H9 (cell line): ENCODE measurements at places on chromosomes 13 and 19. TPM values are rescaled to one million over a fixed set of nuclear protein-coding genes. Genes with fewer than 3 reads are reported as not detected.

The SERPINE3 gene
- total RNA-seq = 0.18 TPM in 1 of 2 replicates, not detected in the other

DNA sequence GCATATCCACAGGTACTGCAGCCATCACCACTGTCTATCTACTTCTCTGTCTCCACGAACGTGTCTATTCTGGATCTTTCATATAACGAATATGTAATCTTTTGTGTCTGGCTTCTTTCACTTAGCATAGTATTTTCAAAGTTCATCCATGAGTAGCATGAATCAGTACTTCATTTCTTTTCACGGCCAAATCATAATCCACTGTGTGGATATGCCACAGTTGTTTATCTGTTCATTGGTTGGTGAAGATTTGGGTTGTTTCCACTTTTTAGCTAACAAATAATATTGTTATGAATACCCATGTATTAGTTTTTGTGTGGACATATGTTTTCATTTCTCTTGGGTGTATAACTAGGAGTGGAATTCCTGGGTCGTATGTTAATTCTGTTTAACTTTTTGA, 14.4 kb downstream of the RGCC start:
- no peak for DNase-seq

DNA sequence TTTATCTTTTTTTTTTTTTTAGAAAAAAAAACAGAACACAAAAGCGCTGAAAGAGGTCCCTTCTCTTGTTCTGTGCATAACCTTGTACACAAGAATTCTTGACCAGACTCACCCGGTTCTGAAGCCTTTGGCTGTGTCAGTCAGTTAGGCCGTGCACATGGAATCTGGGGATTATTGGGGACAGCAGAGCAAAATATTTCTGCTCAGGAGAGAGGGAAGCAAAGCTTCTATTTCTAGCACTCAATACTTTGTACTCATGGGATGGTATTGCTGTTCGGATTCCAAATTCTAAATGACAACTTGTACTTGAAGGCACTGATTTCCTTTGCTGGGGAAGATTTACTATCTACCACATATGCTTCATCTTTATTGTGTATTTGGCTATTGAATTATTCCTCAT, 272.7 kb downstream of the NHLRC3 start:
- no peak for DNase-seq

GRCh38 chr19:46926170-46927071, 65.6 kb downstream of the ARHGAP35 start:
- no peak for DNase-seq

- no peak for DNase-seq
Measured at GRCh38 chr13:40163066-40164000, 503.1 kb downstream of the FOXO1 start.

DNA sequence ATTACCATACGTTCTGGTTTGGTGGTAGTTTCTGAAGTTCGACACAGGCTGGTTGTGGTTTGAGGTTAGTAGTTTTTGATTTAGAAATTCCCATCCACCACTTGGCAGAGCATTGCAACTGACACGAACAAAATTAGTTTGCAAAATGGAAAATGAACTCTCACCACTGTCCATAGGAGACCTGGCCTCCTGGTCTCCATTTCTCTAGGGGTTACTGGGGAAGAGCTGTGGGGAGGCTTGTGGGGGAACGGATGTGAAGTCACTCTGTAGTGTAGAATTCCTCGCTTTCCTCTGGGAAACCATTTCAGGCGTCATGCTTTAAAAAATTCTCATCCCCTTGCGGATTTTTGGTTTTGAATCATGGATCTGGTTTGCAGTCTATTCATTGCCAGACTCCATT, 321.5 kb upstream of the MAB21L1 start:
- DNase-seq = no peak

DNA sequence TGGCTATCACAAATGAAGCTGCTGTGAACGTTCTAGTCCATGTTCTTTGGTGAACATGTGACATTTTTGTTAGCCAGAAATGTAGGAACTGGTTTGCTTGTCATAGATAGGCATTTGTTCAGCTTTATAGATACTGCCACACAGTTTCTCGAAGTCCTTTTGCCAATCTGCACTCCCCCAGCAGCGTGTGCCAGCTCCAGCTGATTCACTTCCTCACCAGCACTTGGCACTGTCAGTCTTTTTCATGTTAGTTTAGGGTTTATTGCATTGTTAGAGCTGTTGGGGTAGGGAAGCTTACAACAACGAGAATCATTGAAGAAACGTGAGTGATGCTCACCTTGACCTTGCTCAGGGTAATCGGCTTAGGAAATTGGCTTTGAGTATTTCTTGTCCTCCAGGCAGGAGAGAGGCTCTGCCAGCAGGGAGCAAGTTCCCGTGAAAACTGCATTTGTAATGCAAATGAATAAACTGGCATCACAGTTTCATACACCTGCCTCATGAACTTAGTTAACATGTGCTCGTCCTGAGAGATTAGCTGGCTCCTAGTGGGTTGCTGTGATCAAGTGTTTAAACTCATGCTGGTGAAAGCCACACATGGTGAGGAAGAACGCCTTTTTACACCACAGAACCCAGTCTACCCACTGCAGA, 83.9 kb downstream of the ING1 start:
- no peak for DNase-seq

GRCh38 chr19:7582446-7582845, 13.2 kb upstream of the CAMSAP3 start:
- no peak for DNase-seq

- no peak for DNase-seq
Measured at GRCh38 chr13:88704600-88705275, 1033.6 kb downstream of the SLITRK5 start.

The ZNF528 gene
- 0.81 TPM in 2 replicates for total RNA-seq

DNA sequence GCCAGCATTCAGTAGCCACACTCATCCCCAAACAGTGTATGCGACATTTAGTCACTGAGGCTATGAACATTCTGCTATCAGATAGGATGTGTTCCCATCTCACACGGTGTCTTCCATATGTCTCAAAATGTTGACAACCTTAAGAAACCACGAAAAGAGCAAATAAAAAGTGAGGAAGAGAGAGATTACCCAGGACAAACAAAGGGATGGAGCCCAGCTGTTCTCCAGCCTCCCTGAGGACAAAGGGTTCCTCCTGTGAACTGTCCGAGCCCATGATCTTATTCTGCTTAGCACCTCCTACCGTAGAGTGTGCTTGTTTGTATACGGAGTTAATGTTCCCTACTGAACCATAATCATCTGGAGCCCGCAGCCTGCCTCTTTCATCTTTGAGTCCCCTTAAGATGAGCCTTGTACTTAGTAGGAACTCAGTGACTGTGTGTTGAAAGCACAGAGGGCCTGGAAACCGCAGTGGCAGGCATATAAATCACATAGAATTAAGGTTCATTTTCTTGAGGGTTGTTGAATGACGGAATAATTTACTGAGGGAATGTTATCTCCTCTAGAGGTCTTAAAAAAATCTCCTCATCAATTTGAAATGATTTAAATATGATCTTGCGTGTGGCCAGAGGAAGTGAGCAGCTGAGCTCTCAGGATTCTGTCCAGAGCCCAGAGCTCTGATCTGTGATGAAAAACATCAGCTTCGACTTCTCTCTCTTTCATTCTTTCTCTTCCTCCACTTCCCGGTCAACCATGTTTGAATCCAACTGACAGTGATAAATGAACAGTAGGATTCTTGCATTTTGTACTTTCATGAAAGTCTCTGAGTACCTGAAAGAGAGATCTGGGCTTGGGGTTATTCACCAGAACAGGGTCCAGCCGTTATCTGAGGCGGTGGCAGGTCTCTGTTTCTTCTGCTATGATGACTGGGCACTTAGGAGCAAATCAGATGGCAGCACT, 200.5 kb downstream of the KLF5 start:
- no peak for DNase-seq

The ZNF628 gene
- 16.5 and 16.6 TPM in 2 replicates for total RNA-seq

The PDE4C gene
- total RNA-seq = 1.4 and 1.8 TPM in 2 replicates

- no peak for DNase-seq
Measured at GRCh38 chr13:97372936-97373335, 61.0 kb upstream of the RAP2A start.

- no peak for DNase-seq
Measured at GRCh38 chr19:33861950-33862349, 65.3 kb downstream of the KCTD15 start.

GRCh38 chr13:39405107-39405506, 197.9 kb downstream of the LHFPL6 start:
- DNase-seq = no peak

DNA sequence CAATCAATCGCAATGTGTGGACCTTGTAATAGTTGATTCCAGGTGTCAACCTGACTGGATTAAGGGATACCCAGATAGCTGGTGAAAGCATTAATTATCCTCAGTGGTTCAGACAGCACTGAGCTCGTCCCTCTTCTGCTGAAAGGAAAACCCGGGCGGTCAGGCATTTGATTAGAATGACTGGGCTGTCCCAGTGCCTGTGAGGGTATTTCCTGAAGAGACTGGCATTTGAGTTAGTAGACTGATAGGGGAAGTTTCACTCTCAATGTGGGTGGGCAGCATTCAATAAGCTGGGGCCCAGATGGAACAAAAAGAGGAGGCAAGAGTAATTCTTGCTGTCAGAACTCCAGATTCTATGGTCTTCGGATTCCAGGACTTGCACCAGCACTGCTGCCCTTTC, 31.9 kb downstream of the KPNA3 start:
- DNase-seq = no peak
